Activated CD4-positive, alpha-beta T cell treated with anti-CD3 and anti-CD28 coated beads for 24 hours (primary cell): ENCODE measurements at places on chromosomes 5 and 9.

GRCh38 chr5:112930082-112930344 is 8.0 kb upstream of the REEP5 start:
- no peak for DNase-seq

GRCh38 chr5:62206150-62206829 is 99.7 kb upstream of the KIF2A start:
- no peak for DNase-seq

- no peak for DNase-seq
These were observed 1.9 kb downstream of the PTPN3 start for GRCh38 chr9:109496218-109496617.

GRCh38 chr5:151070449-151070848 is 10.4 kb downstream of the TNIP1 start:
- DNase-seq: no peak

- no peak for DNase-seq
These were observed 59.7 kb downstream of the TENT4A start for GRCh38 chr5:6772886-6773285.

DNA sequence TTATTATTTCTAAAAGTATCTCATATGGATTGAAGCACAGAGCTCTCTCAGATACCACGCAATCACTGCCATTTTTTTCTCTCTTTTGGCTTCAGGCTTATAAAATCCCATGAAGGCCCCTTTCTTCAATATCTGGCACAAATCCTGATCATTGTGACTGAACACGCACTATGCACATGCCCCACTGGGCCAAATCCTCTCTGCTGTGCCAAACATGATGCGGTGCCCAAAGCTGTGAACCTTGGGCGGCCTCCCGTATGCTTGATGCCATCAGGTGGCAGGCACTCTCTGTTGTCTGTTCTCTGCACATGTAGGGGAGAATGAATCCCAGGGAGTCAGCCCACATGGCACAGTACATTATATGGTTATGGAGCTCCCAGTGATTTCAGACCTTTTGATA is 375.0 kb upstream of the RGMB start:
- DNase-seq: no peak

DNA sequence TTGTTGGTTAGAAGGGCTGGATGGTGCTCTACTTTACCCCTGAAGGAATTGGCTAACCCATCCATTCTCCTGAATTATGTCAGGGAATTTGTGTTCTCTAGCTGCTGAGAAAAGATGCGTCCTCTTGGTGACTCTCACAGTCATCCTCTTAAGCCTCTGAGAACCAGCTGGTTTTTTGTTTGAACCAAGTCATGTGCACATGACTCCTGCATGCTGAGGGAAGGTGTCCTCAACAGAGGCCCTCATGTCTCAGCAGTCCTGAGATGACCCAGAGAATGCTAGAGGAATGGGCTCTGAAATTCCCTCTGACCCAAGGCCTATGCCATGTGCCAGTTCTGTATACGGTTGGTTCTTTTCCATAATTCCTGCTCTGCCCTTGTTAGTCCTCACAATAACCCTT is 10.4 kb upstream of the C5orf63 start:
- no peak for DNase-seq

- no peak for DNase-seq
These were observed at the start of gene NEURL1B for GRCh38 chr5:172640822-172641358. TSS of gene NEURL1B (plus strand) at chr5:172641263. CDS start at chr5:172641407, 144 bp downstream.

GRCh38 chr5:6465831-6466790 is 17.5 kb downstream of the UBE2QL1 start:
- DNase-seq: no peak

DNA sequence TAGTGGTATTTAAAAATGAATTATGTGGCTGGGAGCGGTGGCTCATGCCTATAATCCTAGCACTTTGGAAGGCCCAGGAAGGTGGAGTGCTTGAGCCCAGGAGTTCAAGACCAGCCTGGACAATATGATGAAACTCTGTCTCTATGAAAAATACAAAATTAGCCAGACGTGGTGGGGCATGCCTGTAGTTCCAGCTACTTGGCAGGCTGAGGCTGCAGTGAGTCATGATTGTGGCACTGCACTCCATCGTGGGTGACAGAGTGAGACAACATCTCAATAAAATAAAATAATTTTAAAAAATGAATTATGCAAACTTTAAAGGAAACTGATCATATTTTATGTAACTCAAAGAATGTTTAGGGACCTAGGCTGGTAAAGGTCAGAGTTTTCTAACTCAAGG is 310.8 kb upstream of the DMRT1 start:
- DNase-seq: no peak

GRCh38 chr5:147234825-147235635 is at the start of gene STK32A:
TSS of gene STK32A (plus strand) at chr5:147235026. CDS start at chr5:147239635, 4,609 bp downstream.
- DNase-seq: no peak

GRCh38 chr5:109408991-109409843 is 557 bp downstream of the PJA2 start:
- DNase-seq: peak; percentile 62

- no peak for DNase-seq
These were observed 30.5 kb upstream of the CREBRF start for GRCh38 chr5:173025651-173026050.

GRCh38 chr5:151274666-151275065 is 21.7 kb downstream of the GM2A start:
- DNase-seq: no peak

DNA sequence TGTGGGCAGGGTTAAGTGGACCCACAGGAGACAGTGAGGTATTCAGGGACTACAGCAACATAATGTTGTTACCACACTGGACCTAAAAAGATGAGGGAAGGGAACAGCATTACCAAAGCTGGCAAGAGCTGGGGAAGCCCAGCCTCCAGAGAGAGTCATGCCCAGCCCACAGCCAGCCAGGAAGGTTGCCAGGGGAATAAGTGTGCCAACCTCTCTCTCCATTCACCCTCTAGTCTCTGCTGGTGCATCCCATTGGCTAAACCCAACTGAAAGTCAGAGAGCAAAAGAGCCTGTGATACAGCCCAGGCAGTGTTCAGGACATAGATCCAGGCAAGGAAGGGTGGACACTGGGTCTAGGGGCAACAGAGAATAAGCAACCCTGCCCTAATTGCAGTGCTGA is 35.8 kb upstream of the AFAP1L1 start:
- DNase-seq: no peak

DNA sequence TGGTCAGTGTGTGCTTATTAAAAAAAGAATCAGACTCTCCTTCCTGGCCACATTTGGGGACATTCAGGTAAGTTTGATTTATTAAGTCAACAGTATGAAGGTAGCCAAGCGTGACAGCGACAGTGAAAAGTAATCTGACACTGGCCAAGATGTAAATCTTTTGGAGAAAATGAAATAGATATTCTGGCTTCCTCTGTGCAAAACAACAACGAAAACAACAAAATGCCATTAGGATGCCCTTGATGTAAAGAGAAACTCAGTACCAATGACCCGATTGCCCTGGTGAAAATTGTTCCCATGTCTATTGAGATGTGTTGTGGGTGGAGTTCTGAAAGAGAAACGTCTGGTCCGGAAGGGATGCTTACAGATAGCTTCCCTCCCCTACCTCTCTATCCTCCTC is 267.8 kb downstream of the MAT2B start:
- DNase-seq: no peak

GRCh38 chr9:100679834-100680233 is 102.0 kb downstream of the CAVIN4 start:
- DNase-seq: no peak

GRCh38 chr9:75488719-75489110 is 400.4 kb downstream of the OSTF1 start:
- DNase-seq: no peak

DNA sequence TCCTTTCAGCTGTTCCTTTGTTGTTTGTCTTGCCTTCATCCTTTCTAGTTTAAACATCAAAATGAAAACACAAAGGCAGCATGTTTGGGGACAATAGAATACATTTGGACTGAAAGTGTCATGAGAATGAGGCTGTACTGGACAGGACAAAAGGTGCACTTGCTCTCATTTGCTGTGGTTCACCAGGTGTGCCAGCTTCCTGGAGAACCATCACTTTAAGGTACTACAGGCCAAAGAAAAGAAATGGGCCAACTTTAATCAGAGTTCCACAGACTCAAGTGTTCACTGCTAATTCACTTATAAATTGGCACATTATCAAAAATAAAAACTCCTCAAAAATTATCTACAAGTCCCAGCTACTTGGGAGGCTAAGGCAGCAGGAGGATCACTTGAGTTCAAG is 53.8 kb downstream of the ABHD17B start:
- DNase-seq: no peak

DNA sequence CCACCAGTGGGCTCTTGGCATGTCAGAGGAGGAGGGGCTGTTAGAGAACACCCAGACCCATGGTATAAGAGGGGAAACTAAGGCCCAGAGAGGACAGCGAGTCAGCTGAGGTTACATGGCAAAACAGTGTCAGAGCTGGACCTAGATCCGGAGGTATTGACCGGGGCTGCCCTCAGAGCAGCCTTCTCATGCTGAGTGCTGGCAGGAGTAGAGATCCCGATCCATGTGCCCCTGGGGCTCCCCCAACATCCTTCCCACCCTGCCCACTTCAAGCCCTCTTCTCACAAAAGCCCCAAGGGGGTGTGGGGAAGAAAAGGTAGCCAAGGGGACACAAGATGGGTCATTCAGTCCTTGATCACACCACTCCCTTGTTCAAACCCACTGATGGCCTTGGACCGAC is 19.9 kb downstream of the CSF1R start:
- no peak for DNase-seq

DNA sequence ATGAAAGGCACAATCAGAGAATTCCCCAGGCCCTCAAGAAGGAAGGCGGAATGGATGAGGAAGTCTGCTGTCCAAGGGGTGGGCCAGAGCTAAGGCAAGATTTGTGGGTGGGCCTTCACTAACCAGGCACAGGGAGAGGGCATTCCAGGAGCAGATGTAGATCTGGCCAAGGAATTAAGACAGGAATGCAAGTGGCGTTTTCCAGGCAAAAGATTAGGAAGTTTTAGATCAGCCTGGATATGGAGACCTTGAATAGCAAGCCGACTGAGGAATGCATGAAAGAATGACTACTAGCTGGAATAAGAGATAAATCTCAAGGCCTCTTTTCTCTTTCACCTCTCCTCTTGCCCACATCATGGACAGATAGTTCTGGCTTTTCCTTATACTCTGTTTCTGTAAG is 68.5 kb downstream of the GHR start:
- no peak for DNase-seq

DNA sequence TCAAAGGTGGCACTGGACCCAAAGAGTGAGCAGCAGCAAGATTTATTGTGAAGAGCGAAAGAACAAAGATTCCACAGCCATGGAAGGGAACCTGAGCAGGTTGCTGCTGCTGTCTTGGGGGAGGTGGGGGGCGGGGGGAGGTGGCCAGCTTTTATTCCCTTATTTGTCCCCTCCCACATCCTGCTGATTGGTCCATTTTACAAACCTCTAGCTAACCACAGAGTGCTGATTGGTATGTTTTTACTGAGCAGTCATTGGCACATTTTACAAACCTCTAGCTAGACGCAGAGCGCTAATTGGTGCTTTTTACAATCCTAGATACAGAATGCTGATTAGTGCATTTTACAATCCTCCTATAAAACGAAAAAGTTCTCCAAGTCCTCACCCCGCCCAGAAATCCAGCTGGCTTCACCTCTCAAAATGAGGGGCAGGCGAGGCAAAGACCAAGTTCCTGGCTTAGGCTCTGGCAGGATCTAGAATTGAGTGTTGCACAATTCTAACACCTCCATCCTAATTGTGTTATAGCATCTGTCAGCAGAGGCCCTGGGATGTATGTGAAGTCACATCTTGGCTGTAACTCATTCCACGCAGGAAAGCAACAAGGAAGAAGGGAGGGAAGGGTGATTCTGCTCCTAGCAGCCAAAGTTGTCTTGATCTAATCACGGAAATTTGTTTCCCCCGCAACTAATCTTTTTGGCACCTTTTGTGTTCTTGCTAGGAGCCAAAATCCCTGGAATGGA is 34.3 kb downstream of the ROR2 start:
- DNase-seq: no peak

GRCh38 chr5:171450423-171451331 is 31.2 kb downstream of the FGF18 start:
- DNase-seq: peak; percentile 9

GRCh38 chr9:1538301-1538700 is 476.8 kb upstream of the SMARCA2 start:
- no peak for DNase-seq

DNA sequence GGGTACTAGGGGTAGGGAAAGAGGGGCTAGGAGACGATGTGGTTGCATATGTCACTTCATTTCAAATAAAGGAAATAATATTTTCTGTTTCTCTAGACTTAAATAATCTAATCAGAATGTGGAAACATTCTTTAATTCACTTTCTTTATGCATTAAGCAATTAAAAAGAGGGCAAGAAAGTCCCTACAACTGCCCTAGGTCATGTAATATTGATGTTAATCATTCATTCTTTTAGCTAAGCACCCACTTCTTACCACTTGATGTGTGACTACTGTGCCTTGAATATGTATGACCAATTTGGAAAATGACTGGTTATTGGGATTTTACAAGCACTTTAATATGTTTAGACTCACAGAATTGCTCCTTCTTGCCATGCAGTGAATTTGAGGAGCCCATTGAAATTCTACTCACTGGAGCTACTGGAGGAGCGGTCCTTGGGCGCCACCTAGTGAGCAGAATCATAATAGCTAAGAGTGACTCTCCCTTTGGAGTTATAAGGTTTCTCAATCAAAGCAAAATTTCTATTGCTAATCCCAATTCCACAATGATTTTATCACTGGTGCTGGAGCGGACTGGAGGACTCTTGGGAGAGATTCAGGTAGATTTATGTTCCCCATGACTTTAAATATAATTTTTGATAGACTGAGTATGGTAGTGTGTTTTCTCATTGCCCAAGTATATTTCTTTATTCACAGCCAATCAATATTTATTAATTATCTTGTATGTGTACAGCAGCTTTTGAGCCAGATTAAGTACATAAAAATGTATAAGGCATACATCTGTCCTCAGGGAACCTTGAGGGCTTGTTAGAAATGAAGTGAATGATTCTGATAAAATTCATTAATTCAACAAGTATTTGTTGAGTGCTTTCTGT is 225.1 kb downstream of the ADGRV1 start:
- DNase-seq: peak; percentile 68

- no peak for DNase-seq
These were observed 110.2 kb upstream of the ISL1 start for GRCh38 chr5:51273021-51273420.

DNA sequence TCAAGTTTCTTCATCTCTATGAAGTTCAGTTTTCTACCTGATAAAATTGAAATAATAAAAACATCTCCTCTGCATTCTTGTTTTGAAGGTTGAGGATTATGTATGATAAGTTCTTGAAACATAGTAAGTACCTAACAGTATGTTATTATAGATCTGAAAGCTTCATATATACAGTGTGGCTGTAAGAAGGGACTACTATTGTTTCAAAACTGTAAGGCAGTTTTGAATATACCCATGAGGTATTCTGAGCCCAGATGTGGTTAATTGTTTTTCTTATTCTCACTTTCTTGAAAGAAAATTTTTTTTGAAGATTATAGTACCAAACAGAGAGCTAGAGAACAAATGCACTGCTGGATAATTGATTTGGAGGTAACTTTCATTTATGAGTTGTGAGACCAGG is 383.2 kb downstream of the CHSY3 start:
- DNase-seq: no peak

GRCh38 chr5:1156754-1157460 is 44.5 kb upstream of the SLC6A19 start:
- no peak for DNase-seq
